ENCODE measurements at places on chromosomes 12 and 14. TPM values are rescaled to one million over a fixed set of nuclear protein-coding genes. Genes with fewer than 3 reads are reported as not detected.

CEP128 gene
- 16.6 TPM for total RNA-seq

PEBP1 gene
- total RNA-seq: 270 TPM

RASSF9 gene
- 2.7 TPM for total RNA-seq

MSI1 gene
- not detected for total RNA-seq

- DNase-seq: no peak
These were observed 221.8 kb upstream of the ARHGAP5 start for GRCh38 chr14:31855262-31855661.

GRCh38 chr12:8501720-8502119 lies 11.6 kb upstream of the CLEC4D start:
- DNase-seq: no peak
